NCI-H1105 (cell line): ENCODE measurements at places on chromosomes 16 and 17.

DNA sequence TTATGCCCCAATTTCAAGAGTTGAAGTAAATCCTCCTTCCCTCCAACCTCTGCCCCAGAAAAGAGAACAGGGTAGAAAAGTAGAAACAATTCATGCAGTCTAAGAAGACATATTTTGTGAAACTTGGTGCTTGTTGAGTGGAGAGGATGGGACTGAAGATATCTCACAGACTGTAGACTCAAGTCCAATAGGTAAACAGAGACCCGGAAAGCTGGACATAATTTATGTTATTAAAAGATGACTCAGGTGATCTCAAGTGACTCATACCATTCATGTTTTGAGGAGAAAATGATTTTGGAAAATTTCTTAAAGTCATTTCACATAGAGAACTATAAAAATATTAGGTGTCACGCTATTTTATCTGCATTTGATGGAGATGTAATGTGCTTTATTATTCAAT is 203.1 kb upstream of the SOX9 start:
- no peak for DNase-seq

GRCh38 chr17:40122136-40122998 is 596 bp downstream of the MSL1 start:
- DNase-seq, result no peak

GRCh38 chr16:87464691-87465300 is 28.0 kb downstream of the ZCCHC14 start:
- no peak for DNase-seq

- peak; percentile 22 for DNase-seq
Measured at GRCh38 chr16:84175350-84176081, 11.3 kb downstream of the TAF1C start.

GRCh38 chr17:9189870-9190269 is 168.6 kb downstream of the NTN1 start:
- no peak for DNase-seq
